Stimulated activated CD8-positive, alpha-beta memory T cell treated with anti-CD3 and anti-CD28 coated beads, Interleukin-15, amount 100 ng/mL, for 4 hours (primary cell): ENCODE measurements at places on chromosomes 2 and 18.

DNA sequence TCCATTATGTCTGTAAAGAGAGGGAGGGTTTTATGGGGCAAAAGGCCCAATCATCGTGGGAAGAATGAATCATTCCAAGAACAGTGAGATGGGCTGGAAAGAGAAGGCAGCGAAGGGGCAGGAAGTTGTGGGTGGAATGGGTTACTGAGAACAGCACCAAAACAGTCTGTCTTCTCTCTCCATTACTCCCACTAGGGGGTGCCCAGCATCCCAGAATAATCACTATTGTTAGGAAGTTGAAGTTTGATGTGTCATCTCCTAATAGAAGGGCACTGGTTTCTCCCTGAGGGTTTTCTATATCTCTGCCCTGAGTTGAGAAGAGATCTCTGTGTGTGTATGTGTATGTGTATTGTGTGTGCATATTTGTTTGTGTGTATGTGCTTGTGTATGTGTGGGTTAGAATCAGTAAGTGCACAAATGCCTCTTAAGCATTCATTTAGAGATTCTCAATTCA is 76.6 kb upstream of the MAP4K3 start:
- DNase-seq, result peak; percentile 2

GRCh38 chr2:148023861-148024260 is 3.0 kb downstream of the MBD5 start:
- no peak for DNase-seq

DNA sequence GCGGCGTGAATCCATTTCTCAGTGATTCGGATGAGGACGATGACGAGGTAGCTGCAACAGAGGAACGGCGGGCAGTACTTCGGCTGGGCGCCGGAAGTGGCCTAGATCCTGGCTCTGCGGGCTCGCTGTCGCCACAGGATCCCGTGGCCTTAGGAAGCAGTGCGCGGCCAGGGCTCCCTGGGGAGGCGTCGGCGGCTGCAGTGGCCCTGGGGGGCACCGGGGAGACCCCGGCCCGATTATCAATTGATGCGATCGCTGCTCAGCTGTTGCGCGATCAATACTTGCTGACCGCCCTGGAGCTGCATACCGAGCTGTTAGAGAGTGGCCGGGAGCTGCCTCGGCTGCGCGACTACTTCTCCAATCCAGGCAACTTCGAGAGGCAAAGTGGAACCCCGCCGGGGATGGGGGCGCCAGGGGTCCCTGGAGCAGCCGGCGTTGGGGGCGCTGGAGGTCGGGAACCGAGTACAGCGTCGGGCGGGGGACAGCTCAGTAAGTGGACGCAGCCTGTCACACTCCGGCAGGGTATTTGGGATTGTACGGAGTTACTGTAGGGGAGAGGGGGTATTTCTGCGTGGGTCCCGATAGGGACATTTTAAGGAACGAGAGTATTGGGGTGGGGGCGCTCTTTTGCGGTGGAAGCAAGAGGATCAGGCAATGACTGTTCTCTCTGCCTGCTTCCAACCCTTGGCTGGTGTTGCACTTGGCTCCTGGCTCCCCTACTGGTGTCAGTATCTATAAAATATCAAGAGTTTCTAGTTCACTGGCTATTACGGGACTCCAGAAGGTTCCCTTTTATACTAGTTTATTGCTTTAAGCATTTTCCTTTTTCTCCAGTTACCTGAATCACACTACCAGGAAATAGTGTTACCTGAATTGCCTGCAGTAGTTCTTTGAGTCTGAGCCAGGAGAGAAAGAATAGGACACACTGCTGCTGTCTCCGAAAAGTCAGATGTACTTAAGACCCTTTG is 772 bp downstream of the RELCH start:
- no peak for DNase-seq

DNA sequence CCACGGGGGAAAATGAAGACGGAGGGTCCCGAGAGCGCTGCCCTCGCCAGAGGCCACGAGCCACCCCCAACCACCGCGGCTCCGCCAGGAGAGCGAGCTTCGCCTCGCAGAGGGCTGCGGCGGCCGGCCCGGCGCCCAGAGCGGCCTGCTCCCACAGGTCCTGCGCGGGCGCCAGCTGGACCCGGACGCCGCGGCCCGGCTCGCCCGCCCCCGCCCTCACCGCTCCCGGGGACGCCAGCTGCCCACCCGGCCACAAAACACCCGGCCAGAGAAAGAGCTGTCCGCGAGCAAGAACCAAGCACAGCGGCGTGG is 709 bp downstream of the PTPN2 start:
- DNase-seq, result no peak

- DNase-seq, result no peak
Observed at GRCh38 chr2:74206180-74206688, 7.8 kb downstream of the MTHFD2 start.

- DNase-seq, result no peak
Observed at GRCh38 chr2:39516347-39517101, 79.4 kb upstream of the MAP4K3 start.

GRCh38 chr2:207133458-207133819 is 32.3 kb downstream of the KLF7 start:
- DNase-seq, result no peak

DNA sequence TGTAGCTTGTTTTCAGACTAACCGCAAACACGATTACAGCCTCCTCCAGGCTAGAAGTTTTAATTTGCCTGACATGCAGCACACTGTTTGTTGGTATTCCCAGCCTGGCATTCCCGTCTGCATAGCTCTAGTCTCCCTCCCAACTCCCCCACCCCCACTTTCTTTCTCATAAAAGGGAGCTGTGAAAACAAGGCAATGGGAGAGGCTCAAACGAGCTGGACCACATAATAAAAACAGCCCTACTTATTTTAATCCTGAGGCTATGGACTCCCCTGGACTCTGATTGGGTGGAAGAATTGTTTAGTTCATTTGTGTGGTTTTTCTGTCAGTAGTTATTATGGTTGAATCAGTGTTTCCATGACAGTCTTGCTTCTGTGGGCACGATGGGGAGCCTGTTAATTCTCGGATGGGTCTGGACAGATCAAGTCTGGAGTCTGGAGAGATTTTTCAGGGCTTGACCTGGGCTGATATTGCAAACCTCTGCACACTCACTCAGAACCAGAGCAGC is 1.2 kb downstream of the STON1 start:
- DNase-seq, result no peak

DNA sequence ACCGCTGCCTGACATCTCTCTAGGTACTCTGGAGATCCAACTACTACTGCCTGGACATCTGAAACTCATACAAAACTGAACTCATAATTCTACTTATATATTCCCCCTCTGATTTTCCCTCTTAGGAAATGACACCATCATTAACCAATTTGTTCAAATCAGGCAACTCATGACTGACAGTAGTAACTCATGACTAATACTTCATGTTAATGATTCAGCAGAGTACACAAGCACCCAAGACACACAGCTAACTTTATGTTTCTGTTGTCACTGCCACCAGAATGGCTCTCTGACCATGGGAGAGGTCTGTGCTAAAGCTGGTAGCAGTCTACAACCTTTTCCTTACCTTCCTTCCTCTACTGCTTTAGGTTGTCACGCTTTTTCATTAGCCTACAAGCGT is 91.1 kb downstream of the ITSN2 start:
- DNase-seq, result no peak

- no peak for DNase-seq
Observed at GRCh38 chr2:235077046-235077445, 125.2 kb downstream of the SH3BP4 start.

GRCh38 chr18:12278741-12279682 is 24.9 kb downstream of the CIDEA start:
- no peak for DNase-seq

- no peak for DNase-seq
Observed at GRCh38 chr2:146024212-146024743, 1504.4 kb upstream of the ZEB2 start.

DNA sequence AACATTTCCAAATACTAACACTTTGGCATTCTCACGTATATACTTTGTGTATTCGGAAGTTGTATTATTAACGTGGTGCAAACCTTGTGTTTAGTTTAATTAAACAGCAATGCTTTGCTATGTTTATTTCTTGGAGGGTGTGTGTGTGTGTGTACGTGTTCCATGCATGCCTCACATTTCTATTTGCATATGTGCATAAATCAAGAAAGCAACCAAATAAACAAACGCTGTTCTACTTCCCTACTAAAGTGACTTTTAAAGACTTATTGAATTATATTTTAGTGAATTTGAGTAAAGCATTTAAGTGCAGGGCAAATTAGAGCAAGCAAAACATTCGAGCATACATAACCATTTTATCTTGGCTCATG is 54.2 kb upstream of the ZNF396 start:
- DNase-seq, result no peak

- no peak for DNase-seq
Observed at GRCh38 chr2:180246268-180246667, 239.2 kb upstream of the CWC22 start.

DNA sequence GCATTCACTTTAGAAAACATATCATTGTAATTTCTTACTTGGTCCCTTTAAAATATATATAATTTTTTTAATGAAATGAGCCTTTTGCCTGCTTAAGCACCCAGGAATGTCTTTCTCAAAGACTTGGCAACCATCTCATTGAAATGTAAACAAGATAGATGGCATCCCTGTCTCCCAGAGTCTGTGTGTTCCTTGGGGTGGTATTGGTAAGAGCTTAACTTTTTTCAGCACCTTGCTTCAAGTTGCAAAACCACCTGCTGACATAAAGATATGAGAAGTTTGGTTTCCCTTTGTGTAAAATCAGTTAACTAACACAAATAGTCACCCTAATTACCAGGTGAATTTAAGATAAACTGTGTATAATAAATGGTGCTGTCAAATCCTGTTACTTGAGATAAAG is 266.9 kb downstream of the DSC3 start:
- DNase-seq, result no peak

DNA sequence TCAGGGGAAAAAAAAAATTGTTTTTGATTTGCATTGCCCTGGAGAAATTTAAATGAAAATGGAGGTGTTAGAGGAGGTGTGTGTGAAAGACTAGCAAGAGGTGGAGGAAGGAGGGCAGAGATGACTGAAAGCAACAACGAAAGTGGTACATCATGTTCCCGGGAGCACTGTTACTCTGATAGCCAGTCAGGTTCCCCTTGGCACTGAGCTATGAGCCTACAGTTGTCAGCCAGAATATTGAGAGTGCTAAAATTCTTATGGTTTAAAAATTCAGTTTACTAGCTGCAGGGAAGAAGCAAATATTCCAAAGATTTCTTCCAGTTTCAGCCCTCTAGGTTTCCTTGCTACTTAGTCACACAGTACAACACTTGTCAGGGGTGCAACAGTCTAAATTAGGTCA is 366.7 kb upstream of the DLGAP1 start:
- no peak for DNase-seq

- no peak for DNase-seq
Observed at GRCh38 chr2:40192864-40193669, 258.8 kb downstream of the SLC8A1 start.

GRCh38 chr18:50044402-50044801 is 150.5 kb downstream of the MYO5B start:
- DNase-seq, result no peak

GRCh38 chr18:8045160-8045883 is 478.2 kb downstream of the PTPRM start:
- DNase-seq, result no peak

GRCh38 chr2:117994729-117995128 is 19.1 kb downstream of the CCDC93 start:
- no peak for DNase-seq

GRCh38 chr18:51123936-51124486 is 73.5 kb downstream of the MEX3C start:
- DNase-seq, result no peak

DNA sequence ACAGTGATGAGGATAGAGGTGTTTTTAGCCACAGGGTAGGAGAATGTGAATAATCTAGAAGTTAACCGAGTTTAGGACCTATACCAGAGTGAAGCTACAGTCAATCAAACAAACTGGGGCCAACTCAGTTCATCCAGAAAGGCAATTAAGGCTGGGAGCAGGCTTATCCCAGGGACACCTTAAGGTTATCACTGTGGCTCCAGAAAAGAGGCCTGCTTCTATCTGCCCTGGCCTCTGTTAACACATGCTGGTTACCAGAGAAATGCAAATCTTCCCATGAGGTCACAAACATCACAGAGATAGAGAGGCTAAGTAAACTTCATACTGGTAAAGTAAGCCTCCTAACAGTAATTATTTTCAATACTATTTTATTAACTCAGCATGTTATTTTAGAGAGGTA is 93.2 kb upstream of the GRB14 start:
- DNase-seq, result no peak

DNA sequence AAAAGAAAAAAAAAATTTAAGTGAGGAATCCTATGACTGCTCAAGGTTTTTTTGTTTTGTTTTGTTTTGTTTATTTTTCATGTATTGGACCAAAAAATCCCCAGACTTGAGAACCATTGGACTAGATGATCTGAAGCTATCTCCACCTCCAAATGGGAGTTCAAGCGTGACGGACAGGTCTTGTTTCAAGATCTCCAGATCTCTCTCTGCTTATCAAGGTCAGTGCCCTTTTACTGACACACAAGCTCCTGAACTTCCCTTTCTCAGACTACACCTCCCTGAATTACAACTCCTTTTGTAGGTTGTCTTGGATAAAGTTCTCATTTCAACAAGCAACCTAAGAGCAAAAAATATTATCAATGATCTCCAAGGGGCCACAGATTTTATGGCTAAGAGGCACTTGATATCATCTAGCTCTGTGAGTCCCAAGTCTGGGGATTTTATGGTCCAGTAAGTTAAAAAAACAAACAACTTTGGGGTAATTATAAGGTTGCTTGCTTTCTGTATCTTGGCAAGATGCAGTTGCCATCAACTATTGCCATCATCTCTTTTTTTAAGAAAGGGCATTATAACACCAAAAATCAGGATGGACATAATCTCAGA is 396.0 kb upstream of the ATP5MC3 start:
- no peak for DNase-seq

GRCh38 chr2:241659150-241659739 is 21.8 kb downstream of the ATG4B start:
- DNase-seq, result no peak

DNA sequence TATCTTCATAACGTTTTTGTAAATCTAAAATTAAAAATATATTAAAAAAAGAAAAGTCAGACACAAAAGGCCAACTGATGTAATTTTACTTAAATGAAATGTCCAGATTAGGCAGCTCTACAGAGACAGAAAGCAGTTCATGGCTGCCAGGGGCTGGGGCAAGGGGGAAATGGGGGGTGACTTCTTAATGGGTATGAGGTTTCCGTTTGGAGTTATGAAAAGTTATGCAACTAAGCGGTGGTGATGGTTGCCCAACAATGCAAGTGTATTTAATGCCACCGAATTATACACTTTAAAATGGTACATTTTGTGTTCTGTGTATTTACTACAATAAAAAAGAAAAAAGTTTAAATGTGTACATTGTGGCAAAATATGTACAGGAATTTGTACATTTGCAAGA is 70.2 kb upstream of the TEX51 start:
- DNase-seq, result no peak

DNA sequence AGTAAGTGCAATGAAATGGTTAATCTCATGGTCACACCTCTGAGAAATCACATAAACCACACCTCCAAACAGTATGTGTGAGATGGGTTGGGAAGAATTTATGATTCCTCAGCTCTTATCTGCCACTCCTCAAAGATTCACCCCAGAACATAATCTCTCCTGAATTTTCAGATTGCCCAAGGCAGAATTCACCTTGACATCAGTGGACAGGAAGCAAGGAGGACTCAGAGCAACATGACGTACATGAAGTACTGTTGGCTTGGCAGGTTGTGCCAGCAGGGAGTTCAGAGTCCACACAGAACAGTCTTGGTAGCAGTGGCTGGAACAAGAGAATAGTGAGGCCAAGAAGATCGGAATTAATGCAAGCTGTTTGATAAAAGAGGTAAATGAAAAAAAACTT is 31.7 kb upstream of the CYBRD1 start:
- DNase-seq, result no peak
